Amniotic epithelial cell (primary cell): ENCODE measurements at places on chromosomes 3 and 15.

GRCh38 chr3:28906561-28907310, 374.1 kb upstream of the RBMS3 start:
- no peak for DNase-seq

DNA sequence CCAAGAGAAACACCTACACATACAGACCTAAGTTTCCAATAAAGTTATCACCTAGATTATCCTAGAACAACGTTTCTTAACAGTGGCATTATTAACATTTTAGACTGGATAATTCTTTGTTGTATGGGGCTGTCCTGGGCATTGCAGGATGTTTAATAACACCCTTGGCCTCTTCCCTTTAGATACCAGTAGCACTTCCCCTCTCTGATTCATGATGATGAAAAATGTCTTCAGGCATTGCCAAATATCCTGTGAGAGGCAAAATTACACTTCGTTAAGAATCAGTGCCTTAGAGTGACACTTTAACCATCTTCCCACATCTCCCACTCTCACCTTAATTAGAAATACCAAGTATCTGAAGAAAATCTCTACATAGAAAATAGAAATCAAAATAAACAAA, 352.6 kb downstream of the CGGBP1 start:
- no peak for DNase-seq

GRCh38 chr15:51387699-51388041, 46.2 kb downstream of the GLDN start:
- DNase-seq: no peak

DNA sequence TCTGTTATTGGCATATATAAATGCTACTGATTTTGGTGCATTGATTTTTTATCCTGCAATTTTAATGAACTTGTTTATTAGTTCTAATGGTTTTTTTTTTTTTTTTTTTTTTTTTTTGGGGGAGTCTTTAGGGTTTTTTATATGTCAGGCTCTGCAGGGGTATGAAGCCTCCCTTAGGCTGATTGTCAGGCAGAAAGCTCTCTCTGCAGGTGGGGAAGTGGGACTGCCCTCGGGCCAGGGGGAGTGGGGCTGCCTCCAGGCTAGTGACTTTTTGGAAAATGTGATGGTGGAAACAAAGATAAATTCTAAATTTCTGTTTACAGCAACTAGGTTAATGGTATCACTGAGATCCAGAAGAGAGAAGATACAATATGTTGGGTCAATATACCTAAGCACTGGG, 14.4 kb upstream of the NAALADL2 start:
- no peak for DNase-seq

DNA sequence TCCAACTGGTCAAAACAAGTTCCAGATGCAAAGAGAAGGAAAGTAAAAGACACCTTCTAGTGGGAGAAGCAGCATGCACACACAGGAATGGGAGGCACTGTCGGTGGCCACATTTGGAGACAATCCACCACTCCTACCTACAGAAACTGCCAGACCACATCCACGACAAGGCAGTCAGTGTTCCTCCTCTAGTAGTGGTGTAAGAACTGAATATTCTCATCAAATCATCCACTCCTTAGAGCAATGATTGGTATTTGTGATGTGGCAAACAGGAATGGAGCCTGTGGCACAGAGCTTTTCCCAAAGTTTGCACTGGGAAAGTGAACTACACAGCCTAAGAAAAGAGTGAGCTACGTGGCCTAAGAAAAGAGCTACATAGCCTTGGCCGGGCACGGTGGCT, 5.1 kb upstream of the SPINT1 start:
- no peak for DNase-seq

DNA sequence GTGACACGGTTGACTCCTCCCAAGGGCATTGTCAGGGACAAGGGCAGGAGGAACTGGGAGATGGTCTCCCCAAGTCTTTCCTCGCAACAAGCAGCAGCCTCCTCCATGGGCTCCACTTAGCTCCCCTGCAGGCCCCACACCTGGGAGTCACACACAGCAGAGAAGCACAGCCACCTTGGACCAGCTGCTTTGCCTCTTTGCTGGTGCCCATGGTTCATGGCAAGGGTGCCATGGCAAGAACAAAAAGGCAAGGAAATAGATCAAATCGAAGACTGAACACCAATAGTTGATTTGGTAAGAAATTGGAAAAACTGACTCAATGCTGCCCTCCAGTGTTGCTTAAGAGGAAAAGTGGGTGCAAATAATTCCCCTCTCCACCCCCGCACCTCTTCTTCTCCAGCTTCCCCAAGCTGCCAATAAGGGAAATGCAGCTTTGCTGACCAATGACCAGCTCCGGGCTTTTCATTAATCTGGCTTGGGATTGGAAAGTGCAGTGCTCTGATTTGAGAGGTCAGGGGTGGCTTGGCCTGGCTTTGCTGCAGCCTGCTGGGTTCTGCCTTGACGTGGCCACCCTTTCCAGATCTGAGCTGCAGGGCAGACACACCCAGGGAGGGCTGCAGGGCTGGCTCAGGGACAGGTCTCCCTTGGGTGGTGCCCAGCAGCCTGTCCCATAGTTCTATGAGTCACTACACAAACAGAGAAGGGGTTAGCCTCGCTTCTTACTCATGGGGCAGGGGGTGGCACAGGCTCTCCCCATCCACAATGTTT, 162.0 kb downstream of the KLF13 start:
- peak; percentile 85 for DNase-seq

GRCh38 chr3:128297401-128298138, 144.3 kb downstream of the EEFSEC start:
- no peak for DNase-seq

DNA sequence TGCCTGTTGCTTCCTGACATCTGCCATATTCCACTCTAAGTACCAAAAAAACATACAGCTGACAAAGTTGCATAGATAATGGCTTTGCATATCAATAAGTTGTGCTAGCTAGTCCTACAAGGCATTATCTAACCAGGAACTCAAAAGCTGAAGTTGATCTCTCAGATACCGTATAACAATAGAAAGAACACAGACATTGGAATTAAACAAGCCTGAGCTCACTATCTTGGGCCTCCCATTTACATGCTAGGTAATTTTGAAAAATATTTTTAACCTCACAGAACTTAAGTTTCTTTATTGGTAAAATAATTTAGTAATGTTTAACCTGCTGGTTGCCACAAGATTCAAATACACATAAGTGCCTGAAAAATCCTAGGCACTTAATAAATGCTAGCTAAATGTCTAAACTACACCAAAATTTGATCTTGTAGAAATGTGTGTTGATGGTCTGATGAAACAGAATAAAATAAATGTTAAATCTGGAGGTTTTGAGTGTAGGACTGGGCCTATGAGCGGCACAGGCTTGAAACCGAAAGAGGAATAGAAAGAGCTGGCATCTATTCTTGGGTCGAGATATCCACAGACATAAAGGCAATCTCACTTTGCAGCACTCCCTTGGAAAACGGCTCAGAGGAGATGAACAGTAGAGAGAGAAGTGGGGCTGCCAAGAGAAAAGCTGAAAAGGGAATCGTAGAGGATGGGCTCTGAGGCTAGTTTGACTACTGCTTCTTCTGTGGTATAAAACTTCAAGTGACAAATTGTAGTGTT, 29.9 kb upstream of the TTC14 start:
- no peak for DNase-seq

DNA sequence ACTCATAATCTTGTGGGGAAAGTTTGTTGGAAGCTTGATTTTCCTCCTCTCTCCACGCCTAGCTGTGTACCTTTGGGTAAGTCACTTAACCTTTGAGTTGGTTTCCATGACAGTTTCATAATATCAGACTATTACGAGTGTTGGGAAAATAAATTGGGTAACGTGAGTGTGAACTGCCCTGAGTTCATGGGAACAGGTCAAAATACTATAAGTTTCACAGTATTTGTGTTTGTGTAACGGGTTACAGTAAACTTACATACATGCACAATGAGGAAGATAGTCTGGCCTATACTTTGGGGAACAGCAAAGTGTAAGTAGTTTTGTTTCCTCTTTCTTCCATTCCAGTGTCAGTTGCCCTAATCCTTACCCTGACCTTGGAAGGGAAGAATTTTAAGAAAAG, 509.9 kb downstream of the MECOM start:
- DNase-seq: no peak

DNA sequence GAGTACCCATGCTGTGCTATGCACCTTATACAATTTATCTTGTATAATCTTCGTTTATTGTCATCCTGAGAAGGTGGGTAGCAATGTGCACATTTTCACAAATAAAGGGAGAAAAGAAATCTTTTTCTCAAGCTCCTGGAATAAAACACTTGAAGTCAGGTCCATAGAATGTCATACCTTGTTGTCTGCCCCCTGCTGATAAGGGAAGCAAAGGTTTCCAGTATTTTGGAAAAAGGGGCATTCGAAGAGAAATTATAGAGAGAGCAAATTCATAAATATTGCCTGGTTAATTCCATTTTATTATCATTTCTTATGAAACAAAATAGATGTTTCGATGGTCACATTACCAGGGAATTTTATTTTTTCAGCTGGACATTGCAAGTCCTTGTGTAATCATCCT, 277.8 kb downstream of the RAP2B start:
- DNase-seq: no peak

GRCh38 chr15:51600114-51600513, 22.5 kb downstream of the DMXL2 start:
- no peak for DNase-seq

DNA sequence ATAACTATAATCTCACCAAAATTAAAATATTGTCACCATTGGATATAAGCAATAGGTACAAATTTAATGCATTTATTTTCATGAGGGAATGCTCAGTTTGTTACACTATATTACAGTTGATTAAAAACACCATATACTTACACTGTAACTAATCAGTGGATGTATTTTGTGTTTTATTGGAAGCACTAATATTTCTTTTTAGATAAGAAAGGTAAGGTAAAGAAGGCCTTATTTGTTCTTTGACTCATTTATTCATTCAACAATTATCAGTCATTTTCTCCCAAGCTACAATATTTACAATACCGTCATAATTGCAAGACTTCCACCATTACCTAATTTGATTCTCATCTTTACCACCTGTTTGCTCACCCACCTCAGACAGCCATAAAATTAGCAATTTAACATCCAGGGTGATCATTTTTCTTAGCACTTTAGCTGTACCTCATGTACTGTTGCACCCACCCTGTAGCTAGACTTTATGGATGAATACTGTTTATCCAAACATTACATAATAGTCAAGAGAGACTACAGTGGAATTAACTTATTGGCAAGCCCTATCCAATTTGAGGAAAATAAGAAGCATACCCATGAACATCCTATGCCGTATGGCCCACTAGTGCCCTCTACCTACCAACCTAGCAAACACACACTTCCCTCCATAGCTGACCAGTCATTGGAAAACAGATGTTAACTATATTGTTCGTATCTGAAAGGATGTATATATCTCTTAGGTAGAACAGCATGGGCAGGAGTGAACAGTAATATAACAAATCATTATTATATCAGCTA, 229.6 kb downstream of the BBX start:
- DNase-seq: peak; percentile 42

DNA sequence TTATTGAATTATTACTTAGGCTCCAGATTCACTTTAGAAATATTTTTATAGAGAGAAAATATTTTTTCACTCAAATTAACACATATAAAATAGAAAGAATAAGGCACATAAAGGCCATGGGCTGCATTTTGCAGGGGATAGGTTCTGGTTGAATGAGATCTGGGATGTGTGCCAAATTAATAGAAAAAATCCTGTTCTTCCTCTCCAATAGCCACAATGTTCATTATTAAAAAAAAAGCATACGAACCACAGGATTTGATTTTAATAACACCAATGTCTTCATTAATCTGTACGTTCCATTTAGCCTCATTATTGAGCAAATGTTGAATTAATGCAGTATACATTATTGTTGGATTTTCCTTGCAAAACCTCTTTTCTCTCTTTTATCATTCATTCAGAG, 622.8 kb upstream of the AGTR1 start:
- DNase-seq: no peak

GRCh38 chr3:66885326-66886000, 112.6 kb upstream of the KBTBD8 start:
- DNase-seq: peak; percentile 6

GRCh38 chr15:70048198-70048565, 49.5 kb downstream of the TLE3 start:
- DNase-seq: no peak

- no peak for DNase-seq
These were observed 1.5 kb downstream of the ITGB5 start for GRCh38 chr3:124885466-124886167.

GRCh38 chr3:177382944-177383343, 185.7 kb upstream of the TBL1XR1 start:
- DNase-seq: no peak

DNA sequence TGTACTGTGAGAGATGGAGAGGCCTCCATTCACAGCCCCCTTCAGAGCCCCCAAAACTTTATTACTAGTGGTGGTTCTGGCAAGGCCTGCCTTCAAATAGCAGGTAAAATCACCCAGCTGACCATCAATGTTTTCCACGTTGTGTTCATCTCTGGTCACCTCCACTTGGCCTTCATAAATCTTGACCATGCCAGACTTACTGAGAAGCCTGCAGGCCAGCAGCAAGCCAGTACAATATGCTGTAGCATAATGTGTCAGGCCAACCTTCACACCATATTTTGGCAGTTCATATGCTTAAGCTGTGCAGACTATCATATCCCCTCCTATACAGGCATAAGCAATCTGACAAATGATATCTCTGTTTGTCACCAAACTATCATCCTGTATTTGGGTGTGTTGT, 62.1 kb downstream of the ZNF621 start:
- no peak for DNase-seq

DNA sequence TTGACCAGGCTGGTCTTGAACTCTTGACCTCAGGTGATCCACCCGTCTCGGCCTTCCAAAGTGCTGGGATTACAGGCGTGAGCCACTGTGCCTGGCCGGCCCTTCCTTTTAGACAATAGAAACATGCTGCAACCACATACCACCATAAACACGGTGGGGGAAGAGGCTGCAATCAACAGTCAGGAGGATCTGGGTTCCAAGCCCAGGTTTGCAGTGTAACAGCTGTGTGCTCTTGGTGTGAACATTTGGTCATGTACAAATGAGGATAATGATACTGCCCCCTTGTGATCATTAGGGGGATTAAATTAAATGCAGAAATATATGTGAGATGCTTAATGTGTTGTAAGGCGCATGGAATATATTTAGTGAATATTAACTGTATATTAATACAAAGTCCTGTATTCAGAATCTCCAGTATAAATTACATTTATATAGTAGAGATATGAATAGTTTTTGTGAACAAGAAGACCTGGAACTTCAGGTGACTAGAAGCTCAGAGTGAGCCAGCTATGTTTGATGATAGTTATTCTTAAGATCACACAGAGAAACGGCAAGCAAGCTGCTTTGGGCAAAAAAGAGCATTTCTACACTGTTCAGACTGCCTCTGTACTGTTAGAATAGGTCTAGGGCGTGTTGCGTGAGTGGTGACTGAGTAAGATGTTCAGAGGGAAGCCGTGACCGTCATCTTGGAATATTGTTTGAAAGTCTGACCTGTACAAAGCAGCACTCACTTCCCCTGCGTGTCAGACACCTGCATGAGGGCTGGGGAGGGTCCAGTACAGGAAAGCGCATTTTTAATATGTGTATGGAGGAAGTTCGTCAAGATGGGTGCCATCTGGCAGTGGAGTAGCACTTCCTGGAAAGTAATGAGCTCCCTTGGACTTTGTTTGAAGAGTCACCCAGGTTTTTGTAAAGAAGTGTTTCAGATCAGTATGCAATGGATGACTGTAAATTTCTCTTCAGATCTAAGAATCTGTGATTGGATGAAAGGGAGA, 125.8 kb downstream of the PGPEP1L start:
- DNase-seq: peak; percentile 78
